ENCODE measurements at places on chromosomes 3 and 15.
A peak's percentile ranks its signal among the peaks of the same experiment; 100 is the strongest.

DNA sequence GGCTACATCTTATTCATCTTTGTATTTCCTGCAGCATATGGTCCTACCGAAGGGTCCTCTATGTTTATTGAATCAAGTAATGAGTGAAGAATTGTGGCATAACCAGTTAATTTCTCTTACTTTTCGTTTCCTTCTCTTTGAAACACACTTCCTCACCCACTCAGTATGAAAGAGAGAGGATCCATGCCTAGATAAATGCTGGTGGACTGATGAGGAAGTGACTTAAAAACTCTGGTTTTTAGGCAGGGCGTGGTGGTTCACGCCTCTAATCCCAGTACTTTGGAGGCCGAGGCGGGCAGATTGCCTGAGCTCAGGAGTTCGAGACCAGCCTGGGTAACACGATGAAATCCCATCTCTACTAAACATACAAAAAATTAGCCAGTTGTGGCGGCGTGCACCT is 2.2 kb upstream of the MB21D2 start:
- DNase-seq, result no peak

DNA sequence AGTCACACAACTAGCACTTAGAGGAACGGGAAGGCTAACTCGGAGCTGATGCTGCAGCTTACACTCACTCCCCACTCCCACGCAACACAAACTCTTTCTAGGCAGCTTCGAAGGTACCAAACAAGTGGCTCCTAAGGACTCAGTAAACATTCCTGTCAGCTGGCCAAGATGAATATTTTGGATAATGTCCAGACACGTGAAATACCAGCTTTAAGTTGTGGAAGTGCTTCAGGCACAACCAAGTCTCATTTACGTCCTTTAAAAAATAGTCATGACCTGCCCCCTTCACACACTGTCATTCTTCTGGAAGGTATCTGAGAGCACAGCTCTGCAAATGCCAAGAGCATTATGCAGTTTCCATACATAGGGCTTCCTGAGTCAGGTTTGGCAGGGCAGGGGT is 1005.9 kb upstream of the CFAP20DC start:
- DNase-seq, result no peak

DNA sequence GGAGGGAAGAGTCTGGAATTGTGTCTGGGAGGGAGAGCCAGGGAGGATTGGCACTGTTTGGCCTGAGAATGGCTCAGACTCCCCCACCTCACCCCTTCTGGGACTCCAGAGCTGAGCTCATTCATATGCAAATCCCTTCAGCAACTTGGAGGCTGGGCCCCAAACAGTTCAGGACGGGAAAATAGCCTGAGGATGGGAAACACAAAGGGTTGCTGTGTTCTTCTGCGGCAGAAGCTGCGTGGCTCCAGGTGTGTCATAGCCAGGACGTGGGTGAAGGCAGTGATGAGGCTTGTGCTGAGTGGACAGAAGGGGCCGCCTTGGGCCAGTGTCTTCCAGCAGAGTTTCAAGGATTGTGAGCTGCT is 16.6 kb downstream of the MASP1 start:
- DNase-seq, result peak; percentile 79

DNA sequence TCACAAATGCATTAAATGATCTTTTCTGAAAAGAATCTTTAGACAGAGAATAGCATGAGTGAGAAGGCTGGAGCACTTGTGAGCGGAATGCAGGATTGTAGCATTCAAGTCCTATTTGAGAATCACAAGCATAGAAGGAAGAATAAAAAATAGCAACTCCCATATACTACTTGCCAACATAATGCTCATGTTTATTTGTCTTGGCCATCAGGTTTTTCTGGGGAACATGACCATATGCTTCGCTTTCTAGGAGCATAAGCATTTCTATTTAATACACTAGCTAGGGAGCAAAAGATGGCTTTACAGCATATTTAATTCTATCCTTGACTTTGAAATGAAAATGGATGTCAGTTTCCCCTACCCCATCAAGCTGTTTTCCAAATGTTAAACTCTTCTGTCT is 170.3 kb upstream of the MITF start:
- DNase-seq, result no peak

- DNase-seq, result peak; percentile 47
Observed at GRCh38 chr15:72229076-72229946, 1.7 kb downstream of the PKM start.

GRCh38 chr15:28935316-28935715 is 49.5 kb downstream of the APBA2 start:
- DNase-seq, result no peak

- DNase-seq, result no peak
Observed at GRCh38 chr3:14143271-14144225, 18.7 kb downstream of the TMEM43 start.

All from ecto neural progenitor cell (in vitro differentiated cells).